NCI-H526 (cell line): ENCODE measurements at places on chromosomes 16 and 17.

GRCh38 chr17:15451680-15452079, 15.7 kb downstream of the CDRT4 start:
- no peak for DNase-seq

GRCh38 chr16:23842137-23842600, 6.4 kb downstream of the PRKCB start:
- DNase-seq = no peak

GRCh38 chr16:10981697-10982216, 37.4 kb downstream of the CLEC16A start:
- DNase-seq = peak; percentile 98

- no peak for DNase-seq
Measured at GRCh38 chr16:85921026-85921425, 22.1 kb downstream of the IRF8 start.
